ENCODE measurements at places on chromosomes 7 and 10.

DNA sequence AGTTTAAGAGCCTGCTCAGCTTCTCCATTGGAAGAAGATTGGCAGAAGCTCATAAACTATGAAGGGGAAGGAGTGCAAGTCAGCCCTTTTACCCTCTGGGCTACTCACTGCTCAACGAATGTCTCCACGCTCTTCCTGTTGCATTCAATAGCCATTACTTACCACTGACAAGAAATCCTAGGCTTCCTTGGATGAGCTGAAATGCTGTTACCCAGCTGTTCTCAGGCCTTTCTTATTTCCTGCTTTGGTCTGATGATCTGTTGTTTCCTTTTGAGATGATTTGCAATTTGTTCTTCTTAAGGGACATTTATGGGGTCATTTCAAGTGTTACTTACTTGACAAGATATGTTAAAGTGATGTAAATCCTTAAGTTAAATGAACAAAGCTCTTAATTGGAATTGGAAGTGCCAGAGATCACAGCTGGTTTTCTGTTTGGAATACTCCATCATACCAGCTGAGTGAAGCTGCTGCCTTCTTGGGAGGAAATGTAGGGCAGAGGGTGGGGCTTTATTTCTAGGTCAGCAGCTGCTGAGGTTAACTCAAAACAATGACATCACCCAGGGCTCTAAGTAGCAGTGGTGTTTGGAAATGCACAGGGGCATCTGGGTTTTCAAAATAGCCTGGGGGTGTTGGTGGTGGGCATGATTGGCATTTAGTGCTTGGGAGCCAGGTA, 170.0 kb downstream of the PRKCQ start:
- no peak for DNase-seq

DNA sequence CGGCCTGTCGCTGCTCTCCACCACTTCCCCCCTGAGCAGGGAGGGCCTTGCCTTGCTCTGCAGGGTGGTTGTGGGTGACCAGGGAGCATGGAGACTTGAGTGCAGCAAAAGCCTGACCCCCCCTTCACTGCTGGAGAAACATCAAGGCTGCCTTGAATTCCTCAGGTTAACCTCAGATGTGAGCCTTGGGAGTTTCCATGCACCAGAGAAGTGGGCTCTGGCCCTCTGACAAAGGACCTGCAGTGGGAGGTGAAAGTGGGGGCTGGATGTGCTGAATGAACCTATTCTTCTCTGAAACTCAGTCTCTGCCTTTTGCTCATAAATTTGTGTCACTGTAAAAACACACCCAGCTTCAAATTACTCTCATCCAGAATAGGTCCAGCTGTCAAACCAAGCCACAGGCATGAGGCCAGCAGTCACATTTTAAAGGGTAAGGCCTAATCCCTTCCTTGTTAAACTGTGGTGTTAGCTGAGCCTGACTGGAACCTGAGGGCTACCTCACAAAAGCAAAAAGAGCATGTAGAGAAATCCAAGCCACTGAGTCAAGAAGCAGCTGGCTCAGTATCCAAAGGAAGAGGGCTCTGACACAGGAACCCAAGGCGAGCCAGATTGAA, 356.8 kb downstream of the CCSER2 start:
- DNase-seq, result no peak

DNA sequence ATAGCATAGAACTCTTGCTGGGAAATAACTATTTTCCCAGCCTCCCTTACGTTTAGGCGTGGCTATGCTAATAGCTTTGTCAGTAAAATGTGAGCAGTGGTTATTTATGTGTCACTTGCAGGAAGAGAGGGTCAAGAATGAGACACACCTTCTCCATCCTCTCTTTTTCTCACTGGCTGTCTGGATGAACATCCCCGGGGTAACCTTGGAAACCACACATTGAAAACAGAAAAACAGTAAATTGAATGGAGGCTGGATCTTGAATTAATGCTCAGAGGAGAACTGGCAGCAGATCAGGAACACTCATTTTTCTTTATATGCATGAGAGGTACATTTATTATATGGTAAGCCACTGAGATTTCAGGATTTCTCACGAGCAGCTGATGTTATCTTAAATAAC, 127.6 kb downstream of the DNAJB9 start:
- no peak for DNase-seq

GRCh38 chr7:90980545-90980944, 283.7 kb upstream of the FZD1 start:
- no peak for DNase-seq

Data from esophagus squamous epithelium (tissue), 5 donors.